Lower lobe of right lung (tissue), 2 donors: ENCODE measurements at places on chromosomes 13 and 19. TPM values are rescaled to one million over a fixed set of nuclear protein-coding genes. Genes with fewer than 3 reads are reported as not detected.

Gene LGALS14
- total RNA-seq = not detected

DNA sequence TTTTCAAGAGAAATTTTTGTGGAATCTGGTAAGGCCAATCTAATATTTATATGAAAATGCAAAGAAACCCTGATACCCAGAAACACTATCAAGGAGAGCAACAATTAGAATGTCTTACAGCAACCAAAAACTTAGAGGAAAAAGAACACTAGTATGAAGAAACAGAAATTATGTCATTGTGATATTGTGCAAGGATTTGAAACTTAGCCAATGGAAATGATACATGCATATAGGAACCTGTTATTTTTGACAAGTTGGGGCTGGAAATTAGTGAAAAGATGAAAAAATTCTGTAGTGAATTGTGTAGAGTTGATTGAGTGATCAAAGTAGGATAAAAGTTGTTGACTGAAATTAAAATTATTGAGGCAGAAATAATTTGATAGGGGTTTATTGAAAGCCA, 792.6 kb upstream of the SLITRK6 start:
- no peak for DNase-seq
- no peaks in the 10 kb centered on the region for H3K4me1 ChIP-seq
- no peaks in the 10 kb centered on the region for H3K36me3 ChIP-seq
- no peak overlapping the region for H3K4me3 ChIP-seq

Gene CGB2
- not detected for total RNA-seq

Gene WASF3
- 15.4 TPM for total RNA-seq

Gene TGDS
- total RNA-seq = 10.5 TPM

Gene BEST2
- total RNA-seq = not detected

Gene C13orf42
- not detected for total RNA-seq

- H3K27ac ChIP-seq = no peak overlapping the region
- no peaks in the 10 kb centered on the region for H3K4me1 ChIP-seq
- H3K36me3 ChIP-seq = peaks cover 39% of the 10 kb centered on the region
- no peak for DNase-seq
- no peak overlapping the region for H3K4me3 ChIP-seq
- H3K27me3 ChIP-seq = no peaks in the 10 kb centered on the region
Measured at GRCh38 chr19:50796128-50796633, 6.0 kb downstream of the ACP4 start.

- no peak overlapping the region for H3K27ac ChIP-seq
- H3K36me3 ChIP-seq = no peaks in the 10 kb centered on the region
- DNase-seq = no peak
- H3K4me3 ChIP-seq = no peak overlapping the region
Measured at GRCh38 chr13:73531014-73531413, 472.2 kb downstream of the KLF5 start.

Gene TMEM238
- 16.4 TPM for total RNA-seq

- H3K36me3 ChIP-seq = no peaks in the 10 kb centered on the region
- H3K27me3 ChIP-seq = peaks cover 53% of the 10 kb centered on the region
- DNase-seq = no peak
- H3K4me1 ChIP-seq = no peaks in the 10 kb centered on the region
Measured at GRCh38 chr13:83878691-83879430, 3.4 kb downstream of the SLITRK1 start.

DNA sequence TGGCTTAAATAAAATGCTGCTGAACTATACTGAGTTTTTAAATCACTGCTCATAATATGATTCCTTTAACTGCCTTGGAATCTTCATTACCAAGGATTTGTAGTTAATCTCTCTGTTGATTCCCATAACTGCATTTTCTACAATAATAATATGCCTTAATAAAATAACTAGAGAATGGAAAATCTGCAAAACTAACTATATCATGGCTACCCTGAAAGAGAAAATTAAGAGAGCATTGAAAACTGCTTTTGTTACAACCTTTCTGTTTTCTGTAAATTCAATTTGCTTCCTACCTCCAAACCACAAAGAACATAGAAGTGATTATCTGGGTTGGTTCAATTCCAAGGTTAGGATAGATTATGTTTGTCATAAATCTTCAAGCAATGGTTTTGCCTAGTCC, 202.8 kb upstream of the ATXN8OS start:
- no peaks in the 10 kb centered on the region for H3K36me3 ChIP-seq
- DNase-seq = no peak
- H3K4me1 ChIP-seq = no peaks in the 10 kb centered on the region
- no peak overlapping the region for H3K4me3 ChIP-seq

DNA sequence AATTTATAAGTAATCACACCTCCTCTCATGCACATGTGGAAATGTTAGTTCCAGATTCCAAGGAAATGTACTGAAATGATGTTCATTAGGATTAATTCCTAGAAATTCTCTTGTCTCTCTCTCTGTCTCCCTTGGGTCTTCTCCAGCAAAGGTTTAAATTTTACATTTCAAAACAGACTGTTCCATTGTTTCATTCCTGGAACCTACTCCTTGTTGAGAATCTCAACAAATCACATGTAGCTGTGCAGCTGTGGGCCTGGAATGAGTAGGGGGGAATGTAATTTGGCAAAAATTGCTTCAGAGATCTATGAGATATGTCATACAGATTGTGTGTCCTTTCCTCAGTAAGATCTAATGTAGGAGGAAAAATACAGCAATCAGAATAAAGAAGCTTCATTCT, 46.2 kb upstream of the RFXAP start:
- H3K27ac ChIP-seq = no peak overlapping the region
- no peaks in the 10 kb centered on the region for H3K27me3 ChIP-seq
- no peak overlapping the region for H3K4me3 ChIP-seq
- no peak for DNase-seq
- no peaks in the 10 kb centered on the region for H3K4me1 ChIP-seq
- H3K36me3 ChIP-seq = no peaks in the 10 kb centered on the region
